ENCODE measurements at places on chromosomes 7 and 10. TPM values are rescaled to one million over a fixed set of nuclear protein-coding genes. Genes with fewer than 3 reads are reported as not detected.

DNA sequence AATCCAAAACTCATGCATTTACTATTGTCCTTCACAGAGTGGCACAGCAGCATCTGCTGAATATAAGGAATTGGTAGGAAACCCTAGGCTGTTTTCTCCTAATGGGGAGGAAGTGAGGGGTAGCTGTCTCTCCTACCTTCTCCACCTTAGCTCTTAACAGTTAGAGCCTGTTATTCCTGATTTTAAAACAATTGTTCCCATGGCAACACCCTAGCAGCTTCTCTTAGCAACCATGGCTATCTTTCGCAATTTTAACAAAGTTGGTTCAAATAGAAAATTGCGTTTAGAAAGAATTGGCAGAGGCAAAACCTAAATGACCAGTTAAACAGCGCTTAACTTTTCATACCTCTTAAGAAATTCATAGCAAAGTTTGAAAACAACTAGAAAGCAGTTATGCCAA lies 603.4 kb upstream of the AUTS2 start:
- DNase-seq = no peak

GRCh38 chr7:1567896-1568510 lies 1.8 kb downstream of the PSMG3 start:
- DNase-seq = no peak

DNA sequence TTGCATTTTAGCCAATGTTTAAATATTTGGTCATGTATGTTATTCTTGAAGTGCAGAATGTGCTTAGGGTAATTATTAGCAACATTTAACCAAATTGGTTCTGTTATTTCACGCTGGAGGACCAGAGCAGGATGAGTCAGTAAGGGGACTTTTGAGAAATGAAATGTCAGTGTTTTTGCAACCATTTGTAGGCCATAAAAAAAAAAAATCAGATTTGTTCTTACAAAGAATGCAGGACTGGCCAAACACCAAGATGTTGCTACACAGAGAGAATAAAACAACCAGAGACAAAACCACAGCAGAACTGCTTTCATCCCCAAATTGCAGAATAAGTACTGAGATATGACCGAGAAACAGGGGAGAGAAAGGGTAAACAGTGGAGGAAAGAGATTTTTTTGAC lies 62.1 kb downstream of the TPST1 start:
- DNase-seq = peak; percentile 74

GRCh38 chr7:24138343-24138742 lies 145.6 kb upstream of the NPY start:
- DNase-seq = no peak

DNA sequence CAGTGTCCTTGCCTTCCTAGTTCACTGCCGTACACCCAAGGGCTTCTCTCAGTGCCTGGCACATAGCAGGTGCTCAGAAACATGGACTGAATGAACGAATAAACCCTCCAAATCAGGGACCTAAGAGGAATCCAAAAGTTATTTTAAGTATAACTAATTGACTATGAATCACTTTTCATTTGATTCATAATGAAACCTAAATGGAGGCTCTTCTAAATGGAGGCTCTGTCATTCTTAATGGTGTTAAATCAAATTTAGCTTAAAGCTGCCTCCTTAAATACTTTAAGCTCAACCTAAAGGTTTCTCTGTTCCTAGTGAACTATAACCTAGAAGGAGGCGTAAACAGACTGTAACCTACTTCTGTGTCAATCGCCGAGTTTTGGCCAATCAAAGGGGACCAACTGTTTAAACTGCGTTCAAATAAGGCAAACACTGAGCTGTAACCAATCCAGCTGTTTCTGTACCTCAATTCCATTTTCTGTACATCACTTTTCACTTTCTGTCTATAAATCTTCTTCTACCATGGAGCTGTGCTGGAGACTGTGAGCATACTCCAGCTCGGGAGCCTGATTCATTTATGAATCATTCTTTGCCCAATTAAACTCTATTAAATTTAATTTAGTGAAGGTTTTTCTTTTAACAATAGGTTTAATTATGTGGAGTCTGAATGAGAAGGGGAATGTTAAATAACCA lies 11.0 kb downstream of the PYROXD2 start:
- no peak for DNase-seq

- no peak for DNase-seq
Measured at GRCh38 chr10:15603446-15604011, 116.2 kb downstream of the ITGA8 start.

DNA sequence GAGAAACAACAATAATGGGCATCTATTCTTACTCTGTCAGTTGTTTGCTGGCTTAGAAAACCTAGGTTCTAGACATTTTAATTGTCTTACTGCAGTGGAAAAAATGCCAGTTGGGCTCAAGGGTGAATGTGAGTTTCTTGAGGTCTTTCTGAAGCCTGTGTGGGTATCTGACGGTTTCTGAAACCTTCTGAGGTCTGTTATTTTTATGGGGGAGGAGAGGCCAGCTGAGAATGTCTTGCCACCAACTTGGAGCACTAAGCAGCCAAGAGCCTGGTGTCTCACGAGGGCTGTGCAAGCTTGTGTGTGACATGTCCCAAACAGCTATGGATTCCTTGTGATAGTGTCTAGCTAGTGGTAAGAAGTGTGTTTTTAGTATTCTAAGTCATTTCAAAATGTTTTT lies 24.2 kb upstream of the DDC start:
- DNase-seq = no peak

DNA sequence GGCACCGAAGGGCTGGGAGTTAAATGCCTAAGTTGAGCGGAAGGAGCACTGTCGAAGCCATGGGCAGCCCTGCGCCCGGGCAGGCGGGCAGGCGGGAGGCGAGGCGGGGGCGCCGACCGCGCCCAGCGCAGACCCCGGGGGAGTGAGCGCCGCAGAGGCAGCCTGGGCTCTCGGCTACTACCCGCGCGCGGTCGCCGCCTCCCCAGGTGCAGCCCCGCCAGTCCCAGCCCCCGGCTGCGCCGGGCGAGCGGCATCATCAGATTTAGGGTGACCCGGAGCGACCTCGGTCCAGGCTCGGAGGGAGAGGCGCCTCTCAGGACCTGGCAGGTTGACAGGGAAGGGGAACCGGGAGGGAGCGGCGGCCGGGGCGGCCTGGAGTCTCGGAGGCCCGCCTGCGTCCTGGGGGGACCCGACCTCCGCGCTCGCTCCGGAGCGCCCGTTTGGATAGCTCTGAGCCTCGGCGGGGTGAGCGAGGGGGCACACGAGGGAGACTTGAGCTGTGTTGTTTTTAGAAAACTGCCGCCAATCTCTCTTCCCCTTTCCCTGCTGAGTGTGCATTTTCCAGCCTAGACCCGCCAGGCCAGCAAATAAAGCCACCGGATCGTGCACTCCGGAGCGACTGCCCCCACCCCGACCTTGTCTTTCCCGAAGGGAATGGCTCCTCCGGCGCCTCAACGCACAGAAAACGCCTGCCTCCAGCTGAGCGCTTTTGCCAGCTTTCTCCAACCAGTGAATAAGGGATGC lies 2.3 kb upstream of the NRP1 start:
- peak; percentile 71 for DNase-seq

- DNase-seq = no peak
Measured at GRCh38 chr10:15455456-15455855, 84.4 kb upstream of the FAM171A1 start.

- no peak for DNase-seq
Measured at GRCh38 chr10:5448333-5449001, 36.1 kb downstream of the NET1 start.

DNA sequence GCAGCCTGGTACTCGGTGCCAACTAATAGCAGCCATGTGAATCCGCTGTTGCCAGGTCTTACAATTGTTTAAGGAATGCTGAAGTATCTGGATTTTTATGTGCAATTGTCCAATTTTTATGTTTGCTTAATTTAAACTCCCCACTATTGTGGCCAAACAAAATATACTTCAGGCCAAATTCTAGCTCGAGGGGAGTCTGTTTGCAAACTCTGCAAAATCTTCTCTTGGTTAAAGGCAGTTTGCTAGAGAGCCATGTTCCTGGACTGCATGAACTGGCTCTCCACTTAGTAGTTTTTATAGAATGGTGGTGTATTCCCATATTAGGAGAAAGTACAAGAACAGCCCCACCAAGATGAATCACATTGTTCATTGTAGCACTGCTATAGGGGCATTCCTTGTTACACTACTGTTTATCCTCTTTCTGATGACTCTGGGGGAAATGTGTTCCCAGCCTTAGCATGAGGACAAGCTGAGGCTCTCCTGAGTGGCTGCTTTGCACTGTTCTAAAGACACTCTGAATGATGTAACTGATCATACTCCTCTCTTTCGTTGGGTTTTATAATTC lies 178.0 kb upstream of the GLI3 start:
- no peak for DNase-seq

GRCh38 chr7:47285860-47286491 lies 295.9 kb downstream of the TNS3 start:
- peak; percentile 53 for DNase-seq

DNA sequence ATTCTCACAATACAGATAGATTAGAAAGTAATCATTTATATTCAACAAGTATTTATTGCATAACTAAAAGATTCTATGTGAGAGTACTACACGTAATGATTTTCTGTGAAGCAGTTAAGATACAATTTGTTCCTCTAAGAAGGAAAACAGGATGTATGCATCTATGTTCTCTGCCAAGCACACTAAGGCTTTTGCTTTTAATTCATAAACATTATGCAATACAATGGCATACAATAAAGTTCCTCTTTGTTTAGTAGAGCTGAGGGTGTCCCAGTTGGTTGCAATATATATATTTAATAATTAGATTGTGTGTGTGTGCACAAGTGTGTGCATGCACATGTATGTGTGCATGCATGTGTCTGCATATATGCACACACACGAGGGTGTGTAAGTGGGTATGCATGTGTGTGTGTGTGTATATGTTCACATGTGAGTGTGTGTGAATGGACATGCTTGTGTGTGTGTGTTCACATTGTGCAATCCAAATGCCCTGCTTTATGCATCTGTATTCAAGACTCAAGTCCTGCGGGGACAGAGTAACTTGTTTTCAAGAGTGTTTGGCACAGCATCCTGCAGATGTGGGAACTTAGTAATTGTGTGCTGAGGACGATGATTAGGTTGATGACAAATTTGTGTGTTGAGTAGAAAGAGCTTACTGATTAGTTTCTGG lies 481.5 kb upstream of the KLF6 start:
- DNase-seq = no peak

DNA sequence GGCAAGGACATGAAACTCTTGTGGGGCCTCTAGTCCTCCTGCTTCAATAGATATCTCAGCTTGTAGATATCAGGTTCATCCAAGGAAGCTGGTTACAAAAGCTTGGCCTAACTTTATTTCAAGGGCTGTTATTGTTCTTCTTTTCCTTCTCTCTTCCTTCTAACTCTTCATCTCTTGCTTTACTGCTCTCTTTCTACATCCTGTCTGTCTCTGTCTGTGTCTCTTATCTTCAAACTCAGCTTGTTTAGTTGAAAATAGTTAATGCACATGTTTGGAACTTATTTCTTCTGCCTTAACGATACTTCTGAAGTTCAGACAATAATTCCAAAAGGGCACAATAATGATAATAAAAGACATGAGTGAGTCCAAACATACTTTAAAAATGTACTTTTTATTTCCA lies 393.9 kb downstream of the NXPH1 start:
- no peak for DNase-seq

- no peak for DNase-seq
Measured at GRCh38 chr10:77281719-77282118, 355.9 kb downstream of the KCNMA1 start.

GRCh38 chr7:36161996-36162395 lies 8.9 kb downstream of the EEPD1 start:
- no peak for DNase-seq

The FKBP6 gene
- polyA plus RNA-seq = not detected

The SUN3 gene
- not detected for polyA plus RNA-seq

The C10orf95 gene
- 0.92 TPM for polyA plus RNA-seq

The CALN1 gene
- under 0.01 TPM for polyA plus RNA-seq
